ENCODE measurements at places on chromosomes 5 and 9.

DNA sequence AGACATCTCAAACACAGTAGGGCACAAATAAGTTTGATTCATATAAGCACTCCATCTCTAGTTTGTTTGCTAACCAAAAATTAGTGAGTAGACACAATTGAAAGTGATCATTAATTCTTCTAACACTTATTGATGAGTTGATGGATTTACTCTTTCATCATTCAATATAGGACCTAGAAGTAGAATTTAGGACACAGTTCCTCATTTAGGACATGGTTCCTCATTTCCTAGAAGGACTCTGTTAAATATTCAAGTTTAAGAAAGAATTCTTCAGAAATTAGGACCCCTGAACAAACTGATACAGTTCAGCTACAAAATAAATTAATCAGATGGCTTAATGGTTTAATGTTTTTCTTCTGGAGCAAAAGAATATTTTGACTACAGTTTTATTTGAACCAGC lies 143.5 kb upstream of the PRR16 start:
- no peak for DNase-seq

- DNase-seq, result no peak
Measured at GRCh38 chr5:55220433-55221185, 6.5 kb downstream of the MCIDAS start.

DNA sequence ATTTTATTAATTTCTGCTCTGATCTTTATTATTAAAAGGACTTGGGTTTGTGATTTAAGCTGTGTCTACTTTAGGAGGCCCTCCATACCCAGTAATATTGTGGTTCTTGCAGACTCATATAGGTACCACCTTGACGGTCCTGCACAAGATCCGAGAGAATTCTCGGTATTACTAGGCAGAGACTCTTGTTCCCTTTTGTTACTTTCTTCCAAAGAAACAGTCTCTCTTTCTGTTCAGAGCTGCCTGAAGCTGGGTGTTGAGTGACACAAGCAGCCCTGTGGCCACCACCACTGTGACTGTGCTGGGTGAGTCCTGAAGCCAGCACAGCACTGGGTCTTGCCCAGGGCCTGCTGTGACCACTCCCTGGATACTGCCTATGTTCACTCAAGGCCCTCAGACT lies 666.6 kb downstream of the SEMA5A start:
- DNase-seq, result no peak

DNA sequence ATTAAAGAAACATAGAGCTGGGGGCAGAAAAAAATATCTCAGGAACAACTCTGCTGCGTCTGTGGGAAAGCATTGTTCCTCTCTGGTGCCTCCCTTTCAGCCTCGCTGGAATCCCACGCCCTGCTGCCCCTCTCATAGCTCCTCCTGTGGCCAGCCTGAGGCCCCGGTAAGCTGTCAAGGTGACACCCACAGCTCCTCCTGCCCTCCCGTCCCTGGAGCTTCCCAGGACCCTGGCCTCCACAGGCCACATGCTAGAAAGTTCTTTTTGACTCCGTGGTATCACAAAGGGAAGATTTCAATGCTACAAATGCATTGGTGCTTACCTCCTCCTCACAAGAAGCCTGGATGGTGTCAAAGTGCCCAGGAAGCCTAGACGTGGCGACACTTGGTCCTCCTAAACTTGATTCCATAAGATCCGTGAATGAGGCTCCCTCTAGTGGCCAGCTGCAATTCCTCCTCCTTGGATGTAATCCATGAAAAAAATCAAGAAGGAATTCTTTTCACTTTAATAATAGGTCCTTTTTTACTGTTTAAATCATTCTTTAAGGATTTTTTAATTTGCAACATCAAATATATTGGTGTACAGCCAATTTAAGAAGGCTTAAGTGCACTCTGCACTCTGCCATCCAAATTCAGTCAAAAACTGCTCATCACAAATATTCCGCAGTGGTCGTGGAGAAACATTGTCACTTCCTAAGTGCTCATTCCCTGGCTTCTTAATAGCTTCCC lies 104.9 kb downstream of the CFAP90 start:
- DNase-seq, result no peak

GRCh38 chr5:126928041-126928440 lies 102.3 kb downstream of the MARCHF3 start:
- no peak for DNase-seq

DNA sequence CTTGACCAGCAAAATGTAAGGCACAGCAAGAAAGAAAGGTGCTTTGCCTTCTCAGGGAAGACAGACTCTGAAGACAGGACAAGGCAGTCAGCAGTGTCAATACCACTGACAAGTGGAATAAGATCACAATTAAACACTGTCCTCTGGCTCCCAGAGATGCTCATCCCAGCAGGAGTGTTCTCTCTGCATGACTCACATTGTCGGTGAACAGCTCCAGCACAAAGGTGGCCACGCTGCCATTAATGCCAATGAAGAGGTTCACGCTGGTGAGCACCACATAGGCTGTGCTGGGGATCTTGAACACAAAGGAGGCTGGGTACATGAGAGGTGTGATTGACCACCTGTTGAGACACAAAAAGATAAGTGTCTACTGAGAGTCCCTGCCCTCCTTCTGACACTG lies 31.9 kb downstream of the NIPSNAP3B start:
- no peak for DNase-seq

- no peak for DNase-seq
Measured at GRCh38 chr9:130885484-130886375, 10.9 kb downstream of the QRFP start.

DNA sequence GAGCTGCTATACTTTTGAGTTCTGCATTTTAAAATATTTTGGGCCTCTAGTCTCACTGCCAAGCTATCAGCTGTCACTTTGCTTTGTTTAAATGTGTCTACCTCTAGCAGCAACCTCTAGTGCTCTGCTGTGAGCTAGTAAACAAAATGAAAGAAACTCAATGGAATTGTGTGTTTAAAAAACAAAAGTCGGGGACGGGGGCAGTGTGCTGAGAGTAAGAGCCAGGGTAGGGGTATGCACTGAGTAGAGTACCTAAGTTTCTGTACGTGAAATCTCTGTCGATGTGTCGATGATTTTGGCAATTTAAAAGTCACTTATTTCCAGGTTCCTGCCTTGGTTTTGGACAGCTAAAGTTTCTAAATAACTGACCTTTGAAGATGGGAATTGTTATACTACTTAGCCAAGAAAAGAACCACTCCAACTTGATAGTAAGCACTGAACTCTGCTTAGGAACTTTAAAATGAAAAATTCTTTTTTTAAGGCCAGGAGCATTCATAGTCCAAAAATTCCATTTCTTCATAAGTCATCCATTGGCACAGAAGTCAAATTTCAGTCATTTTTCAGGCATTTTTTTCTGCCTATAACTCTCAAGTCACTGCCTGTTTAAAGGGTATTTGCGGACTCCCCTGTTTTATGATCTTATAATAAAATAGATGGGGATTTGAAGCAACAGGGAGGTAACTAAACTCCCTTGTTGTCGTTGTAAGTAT lies 111.5 kb downstream of the SAXO1 start:
- no peak for DNase-seq

DNA sequence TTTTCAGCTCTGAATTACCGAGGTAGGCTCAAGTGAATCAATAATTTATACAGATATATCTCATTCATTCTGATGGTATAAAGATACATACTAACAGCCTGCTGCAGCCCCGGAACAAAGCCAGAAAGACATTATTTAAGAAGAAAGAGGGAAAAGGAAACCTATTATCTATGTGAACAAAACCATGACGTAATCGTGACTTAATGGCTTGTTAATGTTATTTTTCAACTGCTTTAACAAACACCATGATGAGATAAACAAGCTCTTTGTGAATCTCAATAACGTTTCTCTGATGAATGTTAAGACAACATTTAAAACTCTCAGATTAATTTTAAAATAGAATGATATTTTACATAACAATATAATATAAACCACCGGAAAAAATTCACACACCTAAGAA lies 237.1 kb downstream of the SLF1 start:
- no peak for DNase-seq

DNA sequence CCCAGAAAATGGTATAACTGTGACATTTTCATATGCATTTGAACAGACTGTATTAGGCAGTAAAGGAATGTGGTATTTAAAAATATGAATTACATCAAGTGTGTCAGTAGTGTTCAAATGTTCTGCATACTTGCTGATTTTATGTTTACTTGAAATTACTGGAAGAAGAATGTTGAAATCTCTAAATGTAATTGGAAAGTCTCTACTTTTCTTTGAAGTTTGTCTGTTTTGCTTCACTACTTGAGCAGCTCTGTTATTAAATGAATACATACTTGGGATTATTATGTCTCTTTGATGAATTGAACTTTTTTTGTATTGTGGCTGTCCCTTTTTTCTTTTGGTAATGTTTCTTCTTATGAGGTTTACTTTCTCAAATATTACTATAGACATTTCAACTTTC lies 205.6 kb downstream of the TAF11L14 start:
- no peak for DNase-seq

GRCh38 chr5:124631874-124632550 lies 114.4 kb downstream of the ZNF608 start:
- DNase-seq, result no peak

DNA sequence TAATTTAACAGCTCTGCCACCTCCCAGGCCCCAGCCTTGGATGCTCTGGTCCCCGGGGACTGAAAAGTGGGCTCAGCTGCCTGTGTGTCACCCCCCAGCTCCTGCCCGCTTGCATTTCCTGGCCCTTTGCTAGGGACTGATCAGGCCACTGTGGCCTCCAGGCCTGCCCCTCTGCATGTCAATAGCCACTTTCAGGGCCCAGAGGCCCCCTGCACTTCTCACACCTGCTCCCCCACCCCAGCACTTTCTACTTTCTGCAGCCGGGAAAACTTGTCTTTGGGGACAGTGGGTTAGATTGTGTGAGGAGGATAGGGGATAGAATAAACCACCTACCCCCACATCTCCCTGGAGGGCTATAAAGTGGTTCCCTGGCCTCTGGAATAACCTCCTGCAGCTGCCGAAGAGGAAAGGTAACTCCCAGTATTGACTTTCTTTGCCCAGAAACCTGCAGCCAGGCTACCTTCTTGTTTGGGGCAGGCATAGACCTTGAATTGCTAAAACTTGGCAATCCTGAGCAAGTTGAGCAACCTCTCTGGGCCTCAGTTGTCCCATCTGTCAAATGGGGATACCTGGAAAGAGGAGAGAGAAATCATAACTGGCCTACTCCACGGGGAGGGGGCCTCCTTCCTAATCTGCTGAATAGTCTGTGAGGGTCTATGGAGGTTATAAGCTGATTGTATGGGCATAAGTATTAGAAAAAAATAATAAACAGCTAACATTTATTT lies 7.8 kb downstream of the AIF1L start:
- DNase-seq, result no peak

GRCh38 chr9:20837166-20837565 lies 153.1 kb downstream of the FOCAD start:
- no peak for DNase-seq

DNA sequence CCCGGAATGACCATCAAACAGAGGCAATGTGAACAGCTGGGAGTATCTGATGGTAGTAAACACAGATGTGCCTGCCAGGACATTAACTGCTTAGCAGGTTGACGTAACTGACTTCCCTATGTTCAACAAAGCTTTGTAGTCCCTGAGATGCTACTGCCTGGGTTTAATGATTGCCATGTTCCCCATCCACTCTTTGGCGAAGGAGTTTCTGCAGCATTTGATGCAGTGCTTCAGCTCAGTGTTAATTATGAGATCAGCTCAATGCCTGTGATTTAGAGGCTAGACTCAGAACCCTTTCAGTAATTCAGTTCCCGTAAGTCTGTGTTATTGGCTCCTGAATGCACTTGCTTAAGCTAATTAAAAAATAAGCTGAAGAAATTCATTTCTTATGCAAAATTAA lies 547.3 kb upstream of the ZNF608 start:
- no peak for DNase-seq

- DNase-seq, result no peak
Measured at GRCh38 chr9:71966601-71967000, 55.2 kb downstream of the C9orf85 start.
